ENCODE measurements at places on chromosomes 2 and 18. TPM values are rescaled to one million over a fixed set of nuclear protein-coding genes. Genes with fewer than 3 reads are reported as not detected.

Gene DARS1
- total RNA-seq, result 183 TPM

Gene SCN9A
- not detected for total RNA-seq

- no peak for DNase-seq
Observed at GRCh38 chr18:74351354-74351753, 35.7 kb downstream of the C18orf63 start.

GRCh38 chr2:56335101-56335500 is 151.3 kb downstream of the CCDC85A start:
- DNase-seq, result no peak
